CD4-positive, alpha-beta T cell treated with Interferon alpha-2 for 1 hour (primary cell): ENCODE measurements at places on chromosomes 3 and 15.

DNA sequence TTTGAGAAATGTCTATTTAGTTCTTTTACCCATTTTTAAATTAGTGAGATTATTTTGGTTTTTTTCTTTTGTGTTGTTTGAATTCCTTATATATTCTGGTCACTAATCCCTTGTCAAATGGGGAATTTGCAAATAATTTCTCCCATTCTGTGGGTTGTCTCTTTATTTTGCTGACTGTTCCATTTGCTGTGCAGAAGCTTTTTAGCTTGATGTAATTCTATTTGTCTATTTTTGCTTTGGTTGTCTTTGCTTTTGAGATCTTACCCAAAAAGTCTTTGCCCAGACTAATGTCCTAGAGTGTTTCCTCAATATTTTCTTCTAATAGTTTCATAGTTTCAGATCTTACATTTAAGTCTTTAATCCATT, 472.9 kb downstream of the TBL1XR1 start:
- no peak for DNase-seq

DNA sequence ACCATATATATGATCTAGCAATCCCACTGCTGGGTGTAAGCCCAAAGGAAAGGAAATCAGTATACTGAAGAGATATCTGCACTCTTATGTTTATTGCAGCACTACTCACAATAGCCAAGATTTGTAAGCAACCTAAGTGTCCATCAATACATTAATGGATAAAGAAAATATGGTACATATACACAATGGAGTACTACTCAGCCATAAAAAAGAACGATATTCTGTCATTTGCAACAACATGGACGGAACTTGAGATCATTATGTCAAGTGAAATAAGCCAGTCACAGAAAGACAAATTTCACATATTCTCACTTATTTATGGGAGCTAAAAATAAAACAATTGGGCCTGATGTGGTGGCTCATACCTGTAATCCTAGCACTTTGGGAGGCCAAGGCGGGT, 21.9 kb upstream of the ARNT2 start:
- DNase-seq, result no peak

GRCh38 chr3:161939918-161940620, 443.5 kb downstream of the OTOL1 start:
- no peak for DNase-seq

DNA sequence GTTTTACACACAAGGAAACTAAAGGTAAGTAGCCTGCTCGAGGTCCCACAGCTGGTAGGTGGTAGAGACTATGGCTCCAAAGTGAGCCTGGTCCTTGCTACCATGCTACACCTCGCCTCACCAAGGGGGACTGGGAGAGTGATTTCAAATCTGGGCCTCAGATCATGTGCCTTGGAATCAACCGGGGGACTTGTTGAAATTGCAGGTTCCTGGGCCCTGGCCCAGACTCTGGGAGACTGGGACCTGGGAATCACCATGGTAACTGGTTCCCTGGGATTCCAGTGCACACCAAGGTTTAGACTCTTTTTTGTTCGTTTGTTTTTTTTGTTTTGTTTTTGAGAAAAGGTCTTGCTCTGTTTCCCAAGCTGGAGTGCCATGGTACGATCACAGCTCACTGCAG, 21.1 kb downstream of the DNASE1L3 start:
- no peak for DNase-seq

- DNase-seq, result no peak
These were observed 111.5 kb downstream of the GABRG3 start for GRCh38 chr15:27082526-27082925.
